NCI-H2107 (cell line): ENCODE measurements at places on chromosomes 4 and X.

DNA sequence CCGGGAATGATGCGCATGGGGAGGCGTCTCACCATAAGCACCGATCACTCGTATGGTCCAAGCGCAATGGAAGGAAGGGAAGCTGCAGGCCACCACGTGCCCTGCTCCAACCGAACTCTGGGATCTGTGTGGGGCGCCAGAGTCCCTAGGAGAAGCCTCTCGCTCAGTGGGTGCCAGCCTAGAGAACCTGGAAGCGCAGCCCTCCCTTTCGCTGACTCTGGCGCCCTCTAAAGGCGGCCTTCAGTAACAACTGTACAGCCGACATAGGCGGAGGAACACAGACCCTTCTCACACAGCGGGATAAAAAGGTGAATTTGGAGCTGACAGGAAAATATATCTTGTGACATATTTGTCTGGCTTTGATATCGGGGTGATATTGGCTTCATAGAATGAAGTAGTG is 76.0 kb downstream of the INTS6L start:
- no peak for DNase-seq

- no peak for DNase-seq
Measured at GRCh38 chrX:37860721-37861120, 13.3 kb upstream of the DYNLT3 start.

GRCh38 chr4:39994406-39994805 is 16.7 kb upstream of the PDS5A start:
- no peak for DNase-seq

GRCh38 chr4:74228691-74229640 is 71.0 kb downstream of the MTHFD2L start:
- DNase-seq, result no peak

DNA sequence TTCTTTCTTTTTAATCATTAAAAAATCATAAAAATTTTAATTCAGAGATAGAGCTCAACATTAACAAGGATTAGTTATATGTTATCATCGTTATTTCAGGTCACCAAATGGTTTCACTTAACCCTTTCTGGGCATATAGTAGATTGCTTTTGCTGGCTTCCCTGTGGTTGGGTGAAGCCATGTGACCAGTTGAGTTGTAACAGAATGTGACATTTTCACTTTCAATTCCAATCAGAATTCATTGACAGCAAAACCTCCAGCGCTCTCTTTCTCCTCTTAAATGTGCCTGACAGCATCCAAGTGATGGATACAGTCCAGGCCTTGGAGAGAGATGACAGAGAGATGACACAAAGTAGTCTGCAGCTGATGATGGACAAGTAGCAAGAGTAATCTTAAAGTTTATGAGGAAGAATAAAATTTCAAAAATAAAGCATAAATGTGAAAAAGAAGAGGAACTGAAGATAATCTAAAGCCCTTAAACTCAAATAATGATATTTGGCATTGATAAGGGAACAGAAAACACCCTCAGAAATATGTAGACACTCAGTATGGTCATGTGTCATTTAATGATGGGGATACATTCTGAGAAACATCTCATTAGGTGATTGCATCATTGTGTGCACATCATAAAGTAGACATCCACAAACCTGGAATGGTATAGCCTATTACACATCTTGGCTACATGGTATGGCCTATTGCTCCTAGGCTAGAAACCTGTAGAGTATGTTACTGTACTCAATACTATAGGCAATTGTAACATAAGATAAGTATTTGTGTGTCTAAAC is 92.3 kb upstream of the QRFPR start:
- no peak for DNase-seq

- no peak for DNase-seq
Measured at GRCh38 chr4:153890761-153891160, 101.9 kb upstream of the SFRP2 start.

- DNase-seq, result no peak
Measured at GRCh38 chr4:38210396-38211114, 250.4 kb downstream of the PTTG2 start.

GRCh38 chr4:11439836-11440235 is 11.1 kb upstream of the HS3ST1 start:
- DNase-seq, result no peak

GRCh38 chrX:55163171-55163570 is 57.0 kb upstream of the PAGE5 start:
- DNase-seq, result no peak

DNA sequence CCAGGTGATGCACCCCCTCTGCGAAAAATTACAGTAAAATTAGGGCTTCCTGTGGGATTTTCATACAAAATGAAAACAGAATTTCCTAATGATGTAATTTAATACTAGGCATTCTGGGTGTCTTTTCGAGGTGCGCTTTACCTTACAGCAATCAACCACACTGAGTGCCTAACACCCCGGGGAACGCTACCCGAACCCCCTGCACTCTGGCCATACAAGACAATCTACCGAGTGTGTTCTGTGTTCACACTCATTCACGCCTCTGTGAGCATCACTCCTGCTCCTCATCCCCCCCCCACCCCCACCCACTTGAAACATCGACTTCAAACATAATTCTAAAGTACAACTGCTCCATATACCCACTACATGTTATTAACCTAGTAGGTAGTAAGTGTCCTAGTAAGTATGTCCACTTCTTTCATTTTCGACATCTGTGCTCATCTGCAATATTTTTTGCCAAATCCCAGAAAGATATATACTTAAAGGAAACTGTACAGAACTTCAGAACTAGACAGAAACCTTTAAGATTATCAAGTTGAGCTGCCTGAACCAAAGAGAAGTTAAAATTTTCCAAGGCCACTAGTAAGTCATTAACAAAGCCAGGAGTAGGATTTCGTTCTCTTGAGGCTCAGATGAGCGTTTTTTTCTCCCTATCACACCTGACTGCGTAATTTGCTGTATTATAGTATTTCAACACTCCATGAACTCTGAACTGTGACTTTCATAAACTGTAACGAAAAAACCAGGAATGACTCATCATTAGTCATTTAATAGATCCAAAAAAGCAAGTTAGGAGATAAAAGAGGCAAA is 80.0 kb downstream of the FAT1 start:
- DNase-seq, result no peak

GRCh38 chrX:109389917-109390316 is 92.0 kb downstream of the GUCY2F start:
- no peak for DNase-seq

- no peak for DNase-seq
Measured at GRCh38 chr4:48909697-48910096, 3.1 kb upstream of the OCIAD2 start.

- peak; percentile 17 for DNase-seq
Measured at GRCh38 chrX:19382555-19383145, 38.9 kb downstream of the PDHA1 start.

DNA sequence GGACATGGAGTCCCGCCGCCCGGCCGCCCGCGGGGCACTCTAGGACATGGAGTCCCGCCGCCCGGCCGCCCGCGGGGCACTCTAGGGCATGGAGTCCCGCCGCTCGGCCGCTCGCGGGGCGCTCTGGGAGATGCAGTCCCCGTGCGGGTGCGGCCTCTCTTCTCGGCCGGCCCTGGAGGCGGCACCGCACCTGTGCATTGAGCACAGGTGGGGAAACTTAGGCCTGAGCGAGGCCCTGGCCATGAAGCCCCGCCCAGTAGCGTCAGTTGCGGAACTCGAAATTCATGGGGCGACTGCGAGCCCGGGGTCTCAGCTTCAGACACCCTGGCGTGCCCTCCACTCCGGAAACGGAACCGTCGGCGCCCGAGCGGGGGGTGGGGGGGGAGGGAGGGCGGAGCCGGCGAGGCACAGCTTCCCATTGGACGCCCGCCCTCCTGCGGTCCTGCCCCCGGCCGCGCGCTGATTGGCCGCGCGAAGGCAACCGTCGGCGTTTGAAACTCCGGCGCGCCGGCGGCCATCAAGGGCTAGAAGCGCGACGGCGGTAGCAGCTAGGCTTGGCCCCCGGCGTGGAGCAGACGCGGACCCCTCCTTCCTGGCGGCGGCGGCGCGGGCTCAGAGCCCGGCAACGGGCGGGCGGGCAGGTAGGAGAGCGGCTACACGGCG is at the start of the genes TACC3 and TMEM129:
Gene TACC3, plus strand, starts transcription at position 519 of the 663 bp plus-strand sequence. CDS start 1,901 bp downstream, outside the sequence.
Gene TMEM129, minus strand, starts transcription at position 321 of the 663 bp plus-strand sequence. CDS start 486 bp downstream, outside the sequence.
- peak; percentile 87 for DNase-seq

GRCh38 chr4:152209772-152210493 is 326.0 kb downstream of the FBXW7 start:
- DNase-seq, result no peak

DNA sequence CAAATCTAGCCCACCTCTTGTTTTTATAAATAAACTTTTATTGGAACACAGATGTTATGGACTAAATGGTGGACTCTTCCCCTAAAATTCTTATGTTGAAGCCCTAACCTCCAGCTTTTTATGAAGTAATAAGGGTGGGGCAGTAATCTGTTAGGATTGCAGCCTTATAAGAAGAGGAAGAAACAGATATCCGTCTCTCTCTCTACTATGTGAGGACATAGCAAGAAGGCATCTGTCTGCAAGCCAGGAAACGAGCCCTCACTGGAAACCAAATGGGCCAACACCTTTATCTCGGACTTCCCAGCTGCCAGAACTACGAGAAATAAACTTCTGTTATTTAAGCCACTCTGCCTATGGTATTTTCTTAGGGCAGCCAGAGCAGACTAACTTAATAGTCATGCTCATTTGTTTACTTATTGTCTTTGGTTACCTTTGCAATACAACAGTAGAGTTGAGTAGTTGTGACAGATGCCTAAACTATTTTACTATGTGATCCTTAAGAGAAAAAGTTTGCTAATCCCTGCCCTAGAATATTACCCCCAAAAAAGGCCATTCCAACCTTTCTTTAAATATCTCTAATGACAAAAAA is 67.4 kb downstream of the MANBA start:
- no peak for DNase-seq

- no peak for DNase-seq
Measured at GRCh38 chrX:37765507-37765906, 14.4 kb upstream of the CYBB start.

GRCh38 chr4:10260777-10261176 is 144.2 kb upstream of the WDR1 start:
- no peak for DNase-seq

DNA sequence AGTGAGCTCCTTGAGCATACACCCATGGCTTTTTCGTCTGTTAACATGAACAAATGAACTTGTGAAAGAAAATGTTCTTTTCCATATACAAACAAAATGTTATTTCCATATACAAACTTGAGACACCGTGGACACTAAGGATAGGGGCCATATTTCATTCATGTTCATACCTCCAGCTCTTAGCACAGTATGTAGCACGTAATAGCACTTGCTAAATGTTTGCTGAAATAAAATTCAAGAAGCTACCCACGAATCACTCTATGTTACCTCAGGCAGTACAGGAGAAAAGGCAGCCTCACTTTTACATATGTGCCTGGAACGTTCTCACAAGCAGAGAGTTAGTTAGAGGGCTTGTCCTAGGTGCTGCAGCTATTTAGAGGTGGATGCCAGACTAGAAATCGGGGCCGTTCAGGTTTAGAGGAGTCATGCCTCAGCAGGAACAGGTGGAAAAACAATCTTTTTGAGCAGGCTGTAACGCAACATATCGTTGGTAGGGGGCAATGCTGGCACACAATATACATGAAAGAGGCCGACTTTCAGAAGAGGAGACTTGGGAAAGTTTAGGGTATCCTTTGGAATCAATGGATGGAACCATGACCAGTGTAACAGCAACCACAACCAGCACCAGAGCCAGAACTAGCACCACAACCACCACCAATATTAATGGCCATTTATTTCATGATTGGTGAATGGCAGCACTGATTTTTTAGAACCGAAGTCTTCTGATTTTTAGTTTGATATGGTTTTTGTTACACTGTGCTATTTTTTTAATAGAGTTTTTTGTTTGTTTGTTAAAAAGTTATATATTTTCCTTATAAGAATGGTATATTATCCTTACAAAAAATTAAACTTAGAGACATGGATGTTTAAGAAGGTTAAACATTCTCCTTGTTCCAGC is 14.8 kb upstream of the PAQR3 start:
- no peak for DNase-seq

- no peak for DNase-seq
Measured at GRCh38 chr4:124868495-124868894, 156.0 kb upstream of the ANKRD50 start.

DNA sequence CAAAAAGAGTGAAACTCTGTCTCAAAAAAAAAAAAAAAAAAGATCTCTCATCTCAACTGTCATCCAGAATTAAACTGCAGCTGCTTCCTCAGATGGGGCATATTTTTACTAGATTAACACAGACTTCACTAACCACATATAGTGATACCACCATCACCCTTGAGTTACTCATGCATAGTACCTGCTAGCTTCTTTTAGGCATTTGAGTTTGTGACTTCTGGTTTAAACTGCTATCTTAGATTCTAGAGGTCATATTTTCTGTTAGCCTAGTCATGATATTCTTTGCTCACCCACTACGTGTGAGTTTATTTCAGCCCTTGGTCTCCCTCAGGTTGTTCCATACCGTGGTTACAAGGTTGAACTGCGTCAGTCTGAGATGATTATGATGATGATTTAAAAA is 154.9 kb upstream of the BMP3 start:
- DNase-seq, result no peak

DNA sequence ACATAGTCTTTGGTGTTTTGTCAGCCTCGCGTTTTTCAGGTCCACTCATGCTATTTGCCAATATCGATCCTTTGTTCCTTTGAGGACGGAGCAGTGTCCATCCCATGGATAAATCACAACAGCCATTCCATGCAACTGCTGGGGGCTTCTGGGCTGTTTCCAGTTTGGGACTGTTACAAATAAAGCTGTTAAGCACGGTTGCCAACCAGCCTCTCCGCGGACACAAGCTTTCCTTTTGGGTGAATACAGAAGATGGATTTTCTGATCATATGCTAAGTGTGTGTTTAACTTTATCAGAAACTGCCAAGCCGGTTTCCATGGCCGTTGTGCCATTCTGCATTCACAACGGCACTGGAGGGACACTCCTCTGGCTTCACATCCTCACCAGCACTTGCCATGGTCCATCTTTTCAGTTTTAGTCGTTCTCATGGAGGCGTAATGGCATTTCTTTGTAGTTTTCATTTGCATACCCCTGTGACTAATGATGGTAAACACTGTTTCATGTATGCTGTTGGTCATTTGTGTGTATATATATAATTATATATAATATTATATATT is 67.8 kb downstream of the ABLIM2 start:
- no peak for DNase-seq

GRCh38 chrX:118058924-118059323 is 57.7 kb downstream of the KLHL13 start:
- no peak for DNase-seq

DNA sequence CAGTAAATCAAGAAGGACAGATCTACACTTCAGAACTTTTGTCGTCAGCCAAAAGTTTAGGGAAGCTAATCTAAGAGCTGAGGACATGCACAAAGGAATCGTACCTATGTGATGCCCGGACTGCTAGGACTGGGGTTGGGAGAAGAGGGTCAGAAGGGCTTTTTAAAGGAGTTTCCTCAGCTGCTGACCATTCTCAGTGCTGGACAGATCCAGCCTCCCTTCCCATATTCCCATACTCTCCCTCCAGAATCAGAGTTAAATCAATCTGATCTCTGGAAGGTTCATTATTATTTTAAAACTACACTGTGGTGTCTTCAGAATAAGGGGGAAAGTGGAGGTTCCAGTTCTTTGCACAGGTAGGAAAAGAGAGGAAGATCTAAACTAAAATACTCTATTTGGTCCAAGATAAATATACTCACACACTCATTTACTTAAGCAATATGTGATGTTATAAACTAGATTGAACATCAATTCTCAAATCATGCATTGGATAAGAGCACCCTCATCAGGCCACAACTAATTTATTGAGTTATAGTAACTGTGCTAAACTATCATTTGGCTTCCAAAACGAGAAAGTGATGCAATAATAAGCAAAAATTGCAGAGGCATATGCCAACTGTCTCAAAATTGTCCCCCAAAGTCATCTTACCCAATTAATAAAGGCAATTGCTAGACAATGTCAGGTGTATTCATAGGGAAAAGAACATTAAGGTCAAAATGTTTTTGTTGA is 124.7 kb downstream of the HNRNPD start:
- DNase-seq, result no peak

- DNase-seq, result no peak
Measured at GRCh38 chr4:6608758-6609414, 31.6 kb upstream of the MRFAP1 start.
